ENCODE measurements at places on chromosomes 3 and 15.

- DNase-seq = no peak
These were observed 686.2 kb downstream of the NLGN1 start for GRCh38 chr3:174083706-174084105.

GRCh38 chr3:77467702-77468625, 428.1 kb downstream of the ROBO2 start:
- no peak for DNase-seq

DNA sequence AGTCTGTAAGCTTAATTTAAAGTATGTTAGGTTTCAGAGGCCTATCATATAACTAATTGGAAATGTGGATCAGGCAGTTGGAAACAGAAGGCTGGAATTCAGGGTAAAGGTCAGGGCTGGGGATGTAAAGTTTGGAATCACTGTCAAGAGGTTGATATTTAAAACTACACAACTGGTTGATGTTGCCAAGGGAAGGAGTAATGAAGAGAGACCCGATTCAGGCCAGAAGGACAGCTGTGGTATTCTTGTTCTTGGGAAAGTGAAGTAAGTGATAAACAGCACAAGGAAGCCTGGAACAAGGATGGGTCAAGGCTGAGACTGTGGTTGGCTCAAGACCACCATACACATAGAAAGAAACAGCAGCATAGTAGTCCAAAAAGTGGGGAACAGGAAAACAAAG, 654.2 kb downstream of the NTRK3 start:
- DNase-seq = no peak

GRCh38 chr15:90421527-90421926, 33.5 kb downstream of the IQGAP1 start:
- DNase-seq = no peak

DNA sequence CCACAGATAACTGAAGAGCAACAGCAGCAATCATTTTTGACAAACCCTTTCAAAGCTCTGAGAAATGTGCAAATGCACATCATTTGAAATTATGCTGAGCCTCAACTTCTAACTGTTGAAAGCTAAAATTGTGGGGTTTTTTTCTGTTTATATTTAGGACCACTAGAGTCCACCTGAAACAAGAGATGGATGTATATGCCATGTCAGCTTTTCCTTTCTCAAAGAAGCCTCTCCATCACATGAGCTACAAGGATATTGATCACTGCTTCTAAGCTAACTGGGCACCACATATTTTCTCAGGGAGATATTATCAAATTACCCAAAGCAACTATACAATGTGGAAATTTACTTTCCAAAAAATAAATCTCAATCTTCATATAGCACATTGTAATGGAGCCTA, 498.6 kb upstream of the ZNF385D start:
- no peak for DNase-seq

GRCh38 chr15:22917556-22917955, 62.6 kb downstream of the CYFIP1 start:
- no peak for DNase-seq

GRCh38 chr3:140863580-140864009, 78.0 kb upstream of the SLC25A36 start:
- peak; percentile 23 for DNase-seq

- no peak for DNase-seq
These were observed 46.5 kb downstream of the EPHA6 start for GRCh38 chr3:96860882-96861281.

GRCh38 chr3:114411811-114412803, 118.3 kb downstream of the TIGIT start:
- DNase-seq = peak; percentile 36

GRCh38 chr3:71536376-71536965, 47.1 kb downstream of the FOXP1 start:
- DNase-seq = no peak

DNA sequence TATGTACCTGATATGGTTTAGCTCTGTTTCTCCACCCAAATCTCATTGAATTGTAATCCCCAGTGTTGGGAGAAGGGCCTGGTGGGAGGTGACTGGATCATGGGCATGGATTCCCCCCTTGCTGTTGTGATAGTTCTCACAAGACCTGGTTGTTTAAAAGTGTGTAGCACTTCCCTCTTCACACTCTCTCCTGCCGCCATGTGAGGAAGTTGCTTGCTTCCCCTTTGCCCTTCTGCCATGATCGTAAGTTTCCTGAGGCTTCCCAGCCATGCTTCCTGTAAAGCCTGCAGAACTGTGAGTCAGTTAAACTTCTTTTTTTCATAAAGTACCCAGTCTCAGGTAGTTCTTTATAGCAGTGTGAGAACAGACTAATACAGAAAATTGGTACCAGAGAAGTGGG, 93.1 kb downstream of the C3orf70 start:
- peak; percentile 15 for DNase-seq

- DNase-seq = no peak
These were observed 55.1 kb upstream of the ACAD9 start for GRCh38 chr3:128824132-128824850.

DNA sequence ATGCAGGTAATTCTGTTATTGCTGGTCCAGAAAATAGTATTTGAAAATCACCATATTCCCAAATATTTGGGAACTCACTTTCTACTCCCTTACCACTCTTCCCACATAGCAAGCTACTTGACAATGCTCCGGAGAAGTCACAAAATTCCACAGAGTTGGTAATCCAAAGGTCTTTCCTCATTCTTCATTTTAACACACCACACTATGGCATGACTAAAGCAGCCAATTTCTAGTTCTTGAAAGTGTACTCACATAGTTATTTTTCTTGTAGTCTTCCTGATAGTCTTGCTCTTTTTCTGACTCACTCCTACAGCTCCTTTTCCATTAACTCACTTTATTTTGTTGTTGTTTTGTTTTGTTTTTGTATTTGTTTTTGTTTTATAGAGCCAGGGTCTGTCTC, 67.2 kb downstream of the MYO9A start:
- no peak for DNase-seq

GRCh38 chr3:113147681-113148261, 63.6 kb upstream of the BOC start:
- no peak for DNase-seq

DNA sequence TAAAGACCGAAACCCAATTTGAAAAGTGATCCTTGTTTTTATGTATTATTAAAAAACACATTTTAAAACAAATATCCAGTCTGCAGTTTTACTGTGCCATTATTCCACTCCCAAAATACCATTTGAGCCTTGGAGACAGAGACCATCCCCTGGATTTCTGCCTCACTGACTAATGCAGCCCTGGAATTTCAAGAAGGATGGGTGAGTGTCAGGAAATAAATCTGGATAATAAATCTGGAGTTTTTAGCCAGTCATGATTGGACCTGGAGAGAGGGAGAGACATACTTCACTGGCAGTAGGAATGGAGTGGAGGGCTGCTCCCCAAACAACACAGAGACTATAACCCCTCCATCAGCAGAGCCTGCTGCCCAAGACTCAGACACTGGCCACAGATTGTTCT, 123.3 kb downstream of the MYLK start:
- no peak for DNase-seq

DNA sequence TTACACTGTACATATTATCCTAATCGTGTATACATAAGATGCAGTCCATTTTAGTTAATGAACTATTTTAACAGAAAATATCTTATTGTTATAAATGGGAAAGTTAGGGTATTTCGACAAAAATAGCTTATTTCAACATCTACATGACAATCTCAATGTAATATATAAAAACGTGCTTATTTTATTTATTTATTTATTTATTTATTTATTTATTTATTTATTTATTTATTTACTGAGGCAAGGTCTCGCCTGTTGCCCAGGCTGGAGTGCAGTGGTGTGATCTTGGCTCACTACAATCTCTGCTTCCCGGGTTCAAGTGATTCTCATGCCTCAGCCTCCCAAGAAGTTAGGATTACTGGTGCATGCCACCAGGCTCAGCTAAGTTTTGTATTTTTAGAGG, 614.2 kb downstream of the CADM2 start:
- no peak for DNase-seq

DNA sequence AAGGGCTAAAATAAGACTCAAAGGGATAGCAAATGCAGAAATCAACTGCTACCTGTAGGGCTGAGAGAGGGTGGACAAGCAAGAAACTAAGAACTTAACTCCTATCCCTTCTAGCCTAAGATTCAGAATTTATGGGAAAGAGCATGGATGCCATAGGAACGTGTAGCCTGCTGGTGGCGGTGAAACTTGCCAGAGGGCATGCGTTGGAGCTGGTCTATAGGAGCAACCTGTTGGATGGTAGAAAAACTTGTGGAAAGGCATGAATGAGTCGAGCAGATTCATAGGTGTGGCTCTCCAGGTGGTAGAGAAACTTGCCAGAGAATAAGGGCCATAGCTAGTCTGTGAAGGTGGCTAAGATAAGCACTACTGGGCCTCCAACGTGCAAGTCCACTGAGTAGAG, 137.2 kb downstream of the DOCK3 start:
- DNase-seq = no peak

- no peak for DNase-seq
These were observed 81.6 kb upstream of the ROBO2 start for GRCh38 chr3:76958274-76958673.

DNA sequence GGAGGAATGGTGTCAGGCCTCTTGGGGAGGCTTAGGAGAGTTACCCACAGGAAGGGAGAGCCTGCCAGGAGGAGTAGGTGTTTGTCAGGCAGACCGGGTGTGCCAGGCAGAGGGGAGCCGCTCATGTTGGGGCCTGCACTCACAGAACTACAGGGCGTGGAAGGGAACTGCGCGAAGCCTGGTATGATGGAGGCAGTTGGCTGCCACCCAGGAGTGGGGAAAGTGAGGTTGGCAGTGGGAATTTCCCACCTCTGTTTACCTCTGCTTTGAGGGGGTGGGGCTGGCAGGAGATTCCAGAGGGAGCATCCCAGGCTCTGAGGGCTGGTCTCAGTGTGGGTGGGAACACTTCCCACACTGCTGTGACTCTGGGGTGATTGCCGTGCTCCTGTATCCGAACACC, 99.9 kb downstream of the SLCO3A1 start:
- DNase-seq = no peak

DNA sequence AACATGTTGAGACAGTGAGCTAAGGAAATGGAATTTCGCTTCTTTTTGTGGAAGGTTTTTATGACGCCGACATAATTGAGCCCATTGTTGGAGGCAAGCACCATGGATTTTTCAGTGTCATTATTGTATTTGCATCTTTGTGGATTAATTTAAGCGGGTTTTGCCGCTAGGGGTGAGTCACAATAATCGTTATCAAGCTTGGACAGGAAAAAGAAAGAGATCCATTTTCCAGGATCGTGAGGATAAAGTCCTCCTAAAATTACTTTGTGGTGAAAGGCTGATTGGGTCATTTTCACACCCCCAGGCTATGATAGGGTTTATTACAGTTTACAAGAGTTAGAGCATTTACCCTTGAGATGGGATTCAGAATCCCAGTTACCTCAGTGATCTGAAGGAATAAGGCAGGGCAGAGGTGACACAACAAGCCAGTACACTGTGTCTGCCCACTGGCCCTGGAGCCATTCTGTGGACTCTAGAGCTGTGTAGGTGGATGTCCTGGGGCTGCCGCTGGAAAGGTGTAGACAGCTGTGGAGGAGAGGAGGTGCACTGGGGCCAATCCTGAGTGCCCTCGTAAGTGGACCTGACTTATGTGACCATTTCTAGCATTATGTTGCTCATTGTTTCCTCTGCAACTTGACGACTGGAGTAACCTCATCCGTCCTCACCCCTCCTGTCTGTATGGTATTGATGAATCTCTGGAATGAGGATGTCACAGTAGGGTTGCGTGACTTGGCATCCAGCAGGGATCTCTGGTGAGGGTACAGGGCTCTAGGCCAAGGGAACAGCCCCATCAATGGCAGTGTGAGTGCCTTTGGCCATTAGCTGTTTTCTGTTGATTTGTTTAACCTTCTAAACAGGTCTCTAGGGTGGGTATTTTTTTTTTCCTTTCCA, 370.1 kb downstream of the LRTM1 start:
- DNase-seq = no peak

DNA sequence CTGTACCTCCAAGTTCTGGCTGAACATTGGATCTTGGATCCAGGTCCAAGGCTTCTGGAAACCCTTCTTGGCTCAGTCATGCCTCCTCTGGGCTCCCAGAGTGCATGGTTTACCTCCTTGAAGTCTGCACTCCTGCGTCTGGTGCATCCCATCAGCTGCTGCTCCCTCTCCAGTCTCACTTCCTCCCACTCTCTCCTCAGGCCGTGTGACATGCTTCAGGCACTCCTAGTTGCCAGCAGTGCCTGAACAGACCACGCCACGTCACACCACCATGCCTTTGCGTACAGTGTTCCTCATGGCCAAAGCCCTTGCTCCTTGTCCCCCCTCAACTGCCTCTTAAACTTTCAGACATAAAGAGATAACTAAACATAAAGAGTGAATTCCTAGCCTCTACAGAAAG, 5.7 kb downstream of the GPR27 start:
- DNase-seq = no peak

DNA sequence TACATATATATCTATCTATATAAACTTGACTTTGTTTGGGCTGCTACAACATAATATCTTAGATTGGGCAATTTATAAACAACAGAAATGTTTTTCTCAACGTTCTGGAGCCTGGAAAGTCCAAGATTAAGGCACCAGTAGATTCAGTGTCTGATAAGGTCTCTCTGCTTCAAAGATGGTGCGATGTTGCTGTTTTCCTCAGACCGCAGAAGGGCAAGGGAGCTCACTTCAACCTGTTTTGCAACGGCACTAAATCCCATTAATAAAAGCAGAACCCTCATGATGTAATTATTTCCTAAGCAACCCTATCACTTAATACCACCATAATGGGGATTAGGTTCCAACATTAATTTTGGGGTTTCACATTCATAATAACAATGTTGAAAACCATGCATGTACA, 1134.8 kb downstream of the NSUN3 start:
- no peak for DNase-seq

GRCh38 chr3:151567477-151567876, 106.6 kb upstream of the IGSF10 start:
- DNase-seq = no peak

DNA sequence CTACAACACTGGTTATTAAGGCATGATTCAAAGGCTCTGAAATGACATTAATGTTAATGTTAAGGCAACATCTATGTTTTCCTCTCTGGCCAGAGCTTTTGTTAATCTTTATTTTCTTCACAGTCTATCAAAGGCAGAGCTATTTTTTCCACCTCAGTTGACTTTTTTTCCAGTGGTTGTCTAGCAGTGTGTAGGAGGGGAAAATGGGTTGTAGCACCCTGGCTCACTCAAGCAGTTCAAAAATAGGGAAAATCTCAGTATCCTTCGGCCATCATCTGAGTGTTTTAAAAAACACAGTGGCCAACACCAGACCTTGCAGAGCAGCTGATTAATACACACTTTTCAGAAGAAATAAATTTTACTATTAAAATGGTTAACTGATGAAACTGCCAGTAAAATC, 21.4 kb downstream of the CBLB start:
- no peak for DNase-seq

GRCh38 chr15:34264076-34264475, 39.3 kb downstream of the EMC4 start:
- DNase-seq = no peak
